Activated naive CD8-positive, alpha-beta T cell treated with anti-CD3 and anti-CD28 coated beads for 36 hours (primary cell): ENCODE measurements at places on chromosomes 1 and 21.

GRCh38 chr1:151013518-151013917 is 5.3 kb downstream of the PRUNE1 start:
- H3K36me3 ChIP-seq = peaks cover 1% of the 10 kb centered on the region
- H3K4me1 ChIP-seq = peaks cover 39% of the 10 kb centered on the region
- no peak for DNase-seq
- H3K27ac ChIP-seq = no peak overlapping the region
- H3K4me3 ChIP-seq = no peak overlapping the region

DNA sequence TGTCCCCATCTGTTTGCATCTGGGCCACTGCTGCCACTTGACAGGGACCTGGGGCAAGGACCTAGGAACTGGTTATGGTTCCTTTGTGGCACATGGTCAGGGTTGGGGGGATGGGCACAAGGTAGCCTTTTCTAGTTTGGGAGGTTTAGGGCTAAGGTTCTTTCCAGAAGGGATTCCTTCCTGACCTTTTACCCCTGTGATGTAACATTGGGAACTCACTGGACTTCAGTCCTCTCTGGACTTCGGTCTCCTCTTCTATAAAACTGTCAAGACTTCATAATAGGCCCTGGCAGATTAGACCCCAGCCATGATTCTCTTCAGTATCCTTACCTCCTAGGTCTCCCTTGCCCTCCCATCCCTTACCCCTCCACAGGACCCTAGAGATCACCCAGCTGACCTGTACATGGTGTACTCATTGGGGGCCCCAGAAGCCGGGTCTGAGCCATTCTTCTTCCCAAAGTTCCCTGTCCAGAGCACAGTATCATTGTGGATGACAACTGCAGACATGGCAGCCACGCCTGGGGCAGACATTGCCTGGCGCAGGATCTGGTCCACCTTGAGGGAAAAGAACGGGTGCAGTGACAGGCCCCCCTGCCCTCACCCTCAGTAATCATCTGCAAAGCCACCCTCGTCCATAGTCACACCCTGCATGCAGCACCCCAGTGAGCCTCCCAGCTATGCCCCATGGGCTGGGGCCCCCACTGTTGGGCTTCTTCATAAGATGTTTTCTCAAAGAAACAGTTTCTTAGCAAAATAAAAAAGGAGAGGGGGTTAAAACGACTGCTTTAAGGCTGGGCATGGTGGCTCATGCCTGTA is 12.9 kb downstream of the LACTBL1 start:
- no peak overlapping the region for H3K4me3 ChIP-seq
- H3K27ac ChIP-seq = no peak overlapping the region
- DNase-seq = no peak

DNA sequence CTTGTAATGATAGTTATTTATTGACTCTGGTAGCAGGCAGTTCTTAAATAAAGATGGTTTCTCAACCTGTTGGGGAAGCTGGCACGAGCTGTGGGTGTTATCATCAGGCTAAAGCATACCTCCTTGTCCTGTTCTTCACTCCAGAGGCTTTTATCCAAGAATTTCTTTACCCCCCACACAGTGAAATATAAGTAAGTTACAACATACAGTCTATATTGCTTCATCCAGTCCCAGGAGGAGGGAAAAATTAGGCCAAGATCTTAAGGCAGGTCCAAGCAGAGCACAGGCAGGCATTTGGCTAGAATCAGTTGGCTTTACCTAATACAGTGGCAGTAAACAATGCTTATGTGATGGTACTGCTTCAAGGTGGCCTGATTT is 6.3 kb downstream of the TMEM81 start:
- H3K4me1 ChIP-seq = no peaks in the 10 kb centered on the region
- H3K27me3 ChIP-seq = no peaks in the 10 kb centered on the region
- no peak overlapping the region for H3K27ac ChIP-seq

DNA sequence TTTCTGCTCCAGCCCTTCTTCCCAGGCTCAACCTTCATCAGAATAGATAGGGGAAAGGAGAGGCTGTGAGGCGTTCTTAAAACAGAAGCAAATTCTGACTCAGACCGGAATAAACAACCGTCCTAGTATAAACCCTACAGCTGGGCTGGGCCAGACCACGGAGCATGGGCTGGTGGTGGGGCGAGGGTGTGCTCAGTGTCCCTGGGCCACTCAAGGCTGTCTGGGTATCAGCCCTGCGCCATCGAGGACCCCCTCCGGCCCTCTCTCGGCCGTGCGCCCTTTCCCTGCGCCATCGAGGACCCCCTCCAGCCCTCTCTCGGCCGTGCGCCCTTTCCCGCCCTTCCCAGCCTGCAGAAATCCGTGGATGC is 36.0 kb downstream of the CAPN2 start:
- peaks cover 2% of the 10 kb centered on the region for H3K4me1 ChIP-seq
- no peak overlapping the region for H3K27ac ChIP-seq
- no peak overlapping the region for H3K4me3 ChIP-seq
- H3K27me3 ChIP-seq = no peaks in the 10 kb centered on the region
- no peak for DNase-seq
- peaks cover 11% of the 10 kb centered on the region for H3K36me3 ChIP-seq

DNA sequence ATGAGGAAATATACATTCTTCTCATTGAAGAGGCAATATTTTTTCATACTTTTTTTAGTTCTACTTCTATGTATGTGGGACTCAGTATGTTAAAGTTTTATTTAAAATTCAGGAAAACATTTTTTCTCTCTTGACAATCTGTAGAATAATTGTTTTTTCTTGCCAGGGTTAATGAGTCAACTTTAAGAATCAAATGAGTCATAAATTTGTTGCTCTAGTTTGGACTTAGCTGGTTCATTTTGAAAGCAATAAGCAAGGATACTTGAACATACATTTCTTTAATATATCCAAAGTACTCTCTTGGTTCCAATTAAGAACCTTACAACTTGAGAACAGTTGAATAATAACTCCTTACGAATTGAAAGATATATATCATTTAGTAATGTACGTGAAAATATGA is 1145.3 kb upstream of the B3GALT2 start:
- DNase-seq = no peak
- no peak overlapping the region for H3K4me3 ChIP-seq
- H3K27me3 ChIP-seq = no peaks in the 10 kb centered on the region
- no peak overlapping the region for H3K27ac ChIP-seq
- H3K36me3 ChIP-seq = no peaks in the 10 kb centered on the region
- H3K4me1 ChIP-seq = no peaks in the 10 kb centered on the region

DNA sequence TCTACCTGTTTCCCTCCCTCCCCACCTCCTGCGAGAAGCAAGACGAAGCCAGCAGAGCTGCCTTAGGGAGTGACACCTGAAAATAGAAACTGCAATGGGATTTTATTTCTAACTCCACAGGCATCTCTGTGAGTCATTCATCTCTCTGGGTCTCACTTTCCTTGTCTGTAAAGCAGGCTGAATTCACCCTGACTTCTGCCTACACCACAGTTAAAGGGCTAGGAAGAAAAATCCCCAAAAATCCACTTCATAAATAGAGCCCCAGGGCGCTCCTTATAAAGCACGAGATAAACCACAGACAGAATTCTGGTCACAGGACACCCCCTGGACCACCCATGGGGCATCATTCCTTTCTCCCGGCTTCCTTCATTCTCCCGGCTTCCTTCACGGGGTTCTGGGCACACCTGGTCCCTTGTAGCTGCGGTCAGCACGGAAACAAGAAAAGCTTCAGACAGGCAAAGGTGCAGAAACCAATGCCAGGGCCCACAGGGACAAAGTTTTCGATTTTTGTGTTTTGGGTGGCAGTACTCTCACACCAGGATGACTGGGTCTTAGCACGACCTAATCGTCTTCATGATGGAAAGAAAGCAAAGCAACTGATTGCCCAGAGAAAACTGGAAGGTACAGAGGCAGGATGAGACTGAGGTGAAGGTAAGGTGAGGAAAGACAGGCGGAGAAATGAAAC is 2.8 kb upstream of the H6PD start:
- no peaks in the 10 kb centered on the region for H3K27me3 ChIP-seq
- peaks cover 18% of the 10 kb centered on the region for H3K4me1 ChIP-seq
- H3K36me3 ChIP-seq = no peaks in the 10 kb centered on the region
- no peak for DNase-seq
- H3K4me3 ChIP-seq = no peak overlapping the region

DNA sequence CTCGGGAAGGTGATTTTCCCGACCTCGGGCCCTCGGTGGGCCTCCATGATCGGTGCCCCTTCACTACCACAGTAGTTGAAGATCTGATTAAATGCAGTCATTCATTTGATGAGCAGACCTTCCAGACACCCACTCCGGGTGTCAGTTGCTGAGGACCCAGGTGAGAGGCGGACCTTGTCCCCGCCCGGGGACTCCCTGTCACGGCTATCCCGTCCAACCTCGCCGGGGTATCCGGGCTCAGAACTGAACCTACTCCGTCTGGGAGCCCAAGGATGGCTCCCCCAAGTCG is 22.6 kb downstream of the RNU1-3 start:
- no peaks in the 10 kb centered on the region for H3K36me3 ChIP-seq
- no peak for DNase-seq
- H3K27me3 ChIP-seq = no peaks in the 10 kb centered on the region
- H3K27ac ChIP-seq = no peak overlapping the region
- H3K4me3 ChIP-seq = no peak overlapping the region

GRCh38 chr1:246785494-246786111 is 61.4 kb downstream of the SCCPDH start:
- no peak overlapping the region for H3K4me3 ChIP-seq
- no peak for DNase-seq

GRCh38 chr21:36388096-36388495 is 2.9 kb downstream of the CHAF1B start:
- no peak overlapping the region for H3K27ac ChIP-seq
- DNase-seq = no peak
- H3K4me1 ChIP-seq = peaks cover 14% of the 10 kb centered on the region

DNA sequence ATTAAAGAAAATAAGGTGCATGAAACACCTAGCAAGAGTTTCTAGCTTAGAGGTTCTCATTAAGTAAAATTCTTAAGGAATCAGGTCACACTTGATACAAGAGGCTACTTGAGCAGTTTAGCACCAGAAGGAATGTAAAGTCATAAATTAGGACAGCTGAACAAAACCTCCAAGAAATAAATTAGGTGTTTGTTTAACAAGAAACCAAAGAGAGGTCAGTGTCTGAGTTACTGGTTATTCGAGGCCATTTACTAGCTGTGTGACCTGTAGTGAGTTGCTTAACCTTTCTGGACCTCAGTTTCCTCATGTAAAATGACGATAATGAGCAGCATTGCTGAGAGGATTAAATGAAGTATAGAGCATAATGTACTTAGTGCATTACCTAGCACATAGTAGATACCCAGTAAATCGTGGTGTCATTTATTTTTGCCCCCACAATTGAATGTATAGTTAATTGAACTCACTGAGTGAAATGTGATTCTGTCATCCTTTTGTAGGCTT is 908 bp upstream of the ELK4 start:
- H3K36me3 ChIP-seq = peaks cover 25% of the 10 kb centered on the region
- peaks cover 2% of the 10 kb centered on the region for H3K27me3 ChIP-seq
- peak overlapping the region; percentile 81 for H3K4me3 ChIP-seq

DNA sequence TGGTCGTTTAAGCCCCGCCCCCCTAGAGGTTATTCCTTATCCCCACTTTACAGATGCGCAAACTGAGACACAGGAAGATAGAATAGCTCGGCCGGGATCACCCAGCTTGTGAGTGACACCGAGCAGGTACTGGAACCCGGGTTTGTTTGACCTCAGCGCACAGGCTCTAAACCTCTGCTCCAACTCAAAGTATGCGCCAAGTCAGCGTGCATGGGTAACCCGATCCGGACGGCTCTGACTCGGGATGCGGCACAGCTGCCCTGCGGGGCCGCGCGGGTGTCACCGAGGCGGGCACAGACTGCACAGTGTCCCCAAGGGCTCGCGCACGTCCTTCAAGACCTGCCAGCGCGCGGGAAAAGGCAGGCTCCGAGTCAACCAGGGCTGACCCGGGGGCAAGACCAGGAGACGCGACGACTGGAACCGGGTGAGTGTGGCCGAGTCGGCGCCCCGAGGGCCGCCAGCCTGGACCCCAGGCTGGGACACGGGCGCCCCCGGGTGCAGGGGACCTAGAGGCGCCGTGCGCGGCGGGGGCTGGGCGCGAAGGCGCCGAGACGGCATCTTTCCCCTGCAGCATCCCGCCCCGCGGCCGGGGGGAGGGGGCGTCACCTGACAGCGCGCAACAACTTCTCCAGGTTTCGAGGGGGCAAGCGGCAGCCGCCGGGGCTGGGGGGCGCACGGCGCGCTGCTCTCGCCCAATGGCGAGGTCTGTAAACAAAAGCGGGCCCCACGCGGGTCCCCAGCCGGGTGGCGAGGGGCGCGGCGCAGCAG is 101.9 kb upstream of the SOD1 start:
- peak; percentile 23 for DNase-seq
- peaks cover 9% of the 10 kb centered on the region for H3K36me3 ChIP-seq
- H3K27ac ChIP-seq = no peak overlapping the region
- peak overlapping the region; percentile 68 for H3K4me3 ChIP-seq
- H3K4me1 ChIP-seq = peaks cover 51% of the 10 kb centered on the region

DNA sequence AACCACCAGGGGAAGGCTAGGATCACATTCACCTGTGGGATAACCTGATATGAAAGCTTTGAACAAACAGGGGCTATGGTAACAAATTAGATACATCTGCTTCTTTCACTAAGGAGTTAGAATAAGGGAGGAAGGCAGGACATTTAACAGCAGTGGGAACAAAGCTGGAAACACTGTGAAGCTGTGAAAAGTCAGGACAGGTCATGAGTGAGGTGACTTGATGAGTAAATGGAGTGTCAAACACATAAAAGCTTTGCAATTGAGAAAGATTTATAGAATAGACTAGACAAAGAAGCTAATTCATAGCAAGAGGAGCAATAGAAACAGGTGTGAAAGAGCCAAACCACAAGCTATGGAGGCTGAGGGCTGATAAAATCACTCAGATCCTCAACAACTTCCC is 110.0 kb downstream of the ASTN1 start:
- H3K36me3 ChIP-seq = no peaks in the 10 kb centered on the region
- H3K27me3 ChIP-seq = no peaks in the 10 kb centered on the region
- H3K4me3 ChIP-seq = no peak overlapping the region
- H3K27ac ChIP-seq = no peak overlapping the region
- no peaks in the 10 kb centered on the region for H3K4me1 ChIP-seq

- no peak for DNase-seq
- H3K4me1 ChIP-seq = peaks cover 3% of the 10 kb centered on the region
- H3K36me3 ChIP-seq = peaks cover 9% of the 10 kb centered on the region
Measured at GRCh38 chr1:77468949-77469710, 187.3 kb downstream of the AK5 start.

GRCh38 chr1:32241001-32241763 is 5.8 kb upstream of the FAM167B start:
- no peaks in the 10 kb centered on the region for H3K27me3 ChIP-seq
- no peaks in the 10 kb centered on the region for H3K36me3 ChIP-seq
- no peak for DNase-seq
- H3K4me3 ChIP-seq = peak overlapping the region; percentile 81
- peak overlapping the region; percentile 67 for H3K27ac ChIP-seq
- H3K4me1 ChIP-seq = peaks cover 16% of the 10 kb centered on the region

GRCh38 chr1:166470014-166470413 is 303.2 kb upstream of the FAM78B start:
- no peaks in the 10 kb centered on the region for H3K4me1 ChIP-seq
- H3K4me3 ChIP-seq = no peak overlapping the region
- H3K36me3 ChIP-seq = peaks cover 4% of the 10 kb centered on the region
- no peak for DNase-seq
